ENCODE measurements at places on chromosomes 16 and 17. TPM values are rescaled to one million over a fixed set of nuclear protein-coding genes. Genes with fewer than 3 reads are reported as not detected.

Gene ABCA9
- not detected for total RNA-seq

Gene COL1A1
- total RNA-seq: 7,856 TPM

Gene FA2H
- not detected for total RNA-seq

Gene ASPA
- not detected for total RNA-seq

Gene MT1G
- total RNA-seq: not detected

Gene CD300LB
- not detected for total RNA-seq

Gene CHST5
- not detected for total RNA-seq

Gene TMC8
- not detected for total RNA-seq

Gene EME1
- total RNA-seq: 7.7 TPM

Gene ITGA2B
- not detected for total RNA-seq

Gene PABPN1L
- not detected for total RNA-seq

Gene PAQR4
- total RNA-seq: 14.1 TPM

Gene FBXL16
- total RNA-seq: not detected

Gene SLC35G6
- total RNA-seq: not detected

Gene CXCL16
- total RNA-seq: 0.31 TPM

Gene CBX2
- total RNA-seq: 1.7 TPM

Gene MAF
- not detected for total RNA-seq

Gene QRICH2
- 1.4 TPM for total RNA-seq

Gene ADORA2B
- total RNA-seq: 1.1 TPM

Gene GLTPD2
- not detected for total RNA-seq

Gene BRIP1
- 4.8 TPM for total RNA-seq

Gene ZFP3
- total RNA-seq: 0.13 TPM

Gene P2RX5
- 6.1 TPM for total RNA-seq

Gene KRT31
- total RNA-seq: not detected

Gene HSD17B1
- total RNA-seq: 1.6 TPM

Gene EPOP
- 1.3 TPM for total RNA-seq

Gene OSGIN1
- 3.7 TPM for total RNA-seq

Gene CCL13
- not detected for total RNA-seq

Gene CCL3
- not detected for total RNA-seq

Gene CORO7
- total RNA-seq: 14.3 TPM

Gene SP6
- 0.63 TPM for total RNA-seq

Gene TNK1
- 0.26 TPM for total RNA-seq
